Keratinocyte (primary cell): ENCODE measurements at places on chromosomes 6 and 20.

- DNase-seq, result no peak
Measured at GRCh38 chr6:144675231-144675861, 390.2 kb downstream of the UTRN start.

GRCh38 chr6:131728296-131728939, 17.6 kb upstream of the CTAGE9 start:
- DNase-seq, result no peak

DNA sequence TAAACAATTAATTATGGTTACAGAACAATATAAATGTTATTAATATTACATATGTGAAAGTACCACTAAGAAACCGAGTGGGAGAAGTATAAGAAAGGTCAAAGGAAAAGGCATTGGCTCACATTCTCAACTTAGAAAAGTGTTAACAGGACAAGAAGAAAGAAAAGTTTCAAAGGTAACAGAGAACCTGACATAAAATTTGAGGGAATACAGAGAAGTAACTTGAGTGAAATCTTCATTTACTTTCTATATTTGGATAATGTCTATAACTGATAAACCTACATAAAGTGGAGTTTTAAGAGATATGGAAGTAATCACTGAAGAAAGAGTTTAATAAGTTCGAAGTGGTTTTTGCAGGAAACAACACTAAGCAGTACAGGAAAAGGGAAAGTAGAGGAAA, 30.1 kb downstream of the REPS1 start:
- no peak for DNase-seq

DNA sequence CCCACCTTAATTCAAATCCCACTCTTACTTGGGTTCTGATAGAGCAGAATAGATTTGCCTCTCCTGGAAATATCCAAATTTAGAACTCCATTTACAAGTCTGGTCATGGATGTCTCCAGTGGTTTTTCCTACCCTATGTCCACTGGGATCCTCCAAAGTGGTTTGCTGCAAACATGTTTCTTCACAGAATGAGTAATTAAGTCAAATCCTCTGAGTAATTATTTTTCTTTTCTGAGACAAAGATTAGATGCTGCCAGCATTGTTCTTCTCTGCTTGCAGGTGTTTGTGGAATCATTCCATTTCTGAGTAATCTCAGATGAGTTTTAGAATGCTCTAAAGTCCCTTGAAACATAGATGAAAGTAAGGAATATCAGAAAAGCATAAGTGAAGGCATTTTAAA, 21.9 kb downstream of the DTD1 start:
- DNase-seq, result no peak

GRCh38 chr6:122476131-122476530, 4.5 kb upstream of the SERINC1 start:
- DNase-seq, result no peak

GRCh38 chr20:653110-653589, at the start of gene SRXN1:
Gene SRXN1 (minus strand): TSS chr20:653200. CDS start chr20:653185, 15 bp downstream.
- DNase-seq, result peak; percentile 46

DNA sequence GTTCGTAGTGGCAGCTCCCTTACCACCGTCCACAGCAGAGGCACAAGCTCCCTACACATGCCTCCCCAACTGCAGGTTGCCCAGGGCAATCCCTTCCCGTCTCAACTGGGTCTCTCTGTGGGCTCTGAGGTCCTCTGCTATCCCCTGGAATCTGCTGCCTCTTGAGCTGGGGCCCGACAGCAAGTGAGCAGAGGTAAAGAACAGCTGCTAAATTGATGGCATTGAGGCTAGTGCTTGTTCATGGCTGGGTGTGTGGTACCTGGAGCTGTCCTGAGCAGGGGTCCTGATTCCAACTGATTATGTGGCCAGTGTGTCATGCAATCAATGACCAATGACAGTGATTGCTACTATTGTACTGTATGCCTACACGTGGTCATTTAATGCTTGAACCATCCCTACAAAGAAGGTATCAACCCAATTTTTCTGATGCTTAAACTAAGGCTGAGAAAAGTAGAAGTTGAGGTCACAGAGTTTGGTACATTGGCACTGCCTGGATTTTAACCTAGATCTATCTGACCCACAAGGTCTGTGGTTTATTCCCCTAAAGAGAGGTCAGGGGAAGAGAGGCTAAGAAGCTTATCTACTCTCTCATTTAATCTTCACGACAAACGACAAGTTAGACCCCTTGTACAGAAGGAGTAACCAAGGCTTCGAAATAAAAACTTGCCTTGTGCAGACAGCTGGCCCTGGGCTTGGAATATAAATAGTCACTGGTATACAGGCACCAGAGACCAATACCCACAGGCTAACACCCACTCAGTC, 41.1 kb downstream of the HNF4A start:
- no peak for DNase-seq

- DNase-seq, result no peak
Measured at GRCh38 chr6:156851454-156851921, 74.3 kb downstream of the ARID1B start.

DNA sequence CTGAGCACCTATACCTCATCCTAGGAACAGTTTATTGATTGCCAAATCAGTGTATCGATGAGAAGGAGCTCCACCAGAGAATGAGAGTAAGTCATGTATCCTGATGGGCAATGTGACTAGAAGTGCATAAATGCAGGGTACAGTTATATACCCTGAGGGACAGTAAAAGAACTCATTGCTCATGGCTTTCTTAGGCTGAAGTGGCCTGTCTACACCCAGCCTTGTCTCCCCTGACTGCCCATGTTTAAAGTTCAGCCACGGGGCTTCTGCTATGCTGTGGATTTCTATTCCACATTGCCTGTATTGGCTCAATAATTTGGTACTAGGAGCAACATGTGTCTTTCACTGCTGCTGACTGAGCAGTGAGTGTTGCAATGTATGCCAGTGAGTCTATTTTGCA, 400.4 kb upstream of the IMPG1 start:
- no peak for DNase-seq

- DNase-seq, result no peak
Measured at GRCh38 chr6:126051791-126052190, 65.5 kb downstream of the TRMT11 start.

- DNase-seq, result no peak
Measured at GRCh38 chr6:52346503-52346902, 15.4 kb upstream of the PAQR8 start.

- no peak for DNase-seq
Measured at GRCh38 chr6:52942221-52942620, 32.7 kb upstream of the GSTA3 start.

DNA sequence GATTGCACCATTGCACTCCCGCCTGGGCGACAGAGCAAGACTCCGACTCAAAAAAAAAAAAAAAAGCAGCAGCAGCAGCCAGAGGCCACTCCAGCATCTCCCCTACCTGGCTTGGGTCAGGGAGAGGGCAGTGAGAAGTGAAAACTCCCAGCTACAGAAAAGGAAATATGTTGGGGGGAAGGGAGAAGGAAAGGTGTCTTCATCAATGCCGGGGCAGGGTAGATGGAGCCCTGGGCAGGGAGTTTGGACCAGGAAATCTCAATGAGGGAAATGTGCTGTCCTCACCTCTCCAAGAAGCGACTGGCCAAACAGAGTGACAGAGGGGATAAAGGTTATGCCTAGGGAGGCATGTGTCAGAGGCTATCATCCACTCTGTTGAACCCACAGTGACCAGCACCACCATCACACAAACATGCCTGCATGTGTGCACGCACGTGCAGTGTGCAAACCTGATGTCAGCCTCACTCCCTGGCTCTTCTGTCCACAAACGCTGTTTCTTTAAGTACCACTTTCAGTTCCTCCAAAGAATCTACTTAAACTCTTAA, 887 bp upstream of the AIF1 start:
- no peak for DNase-seq

- no peak for DNase-seq
Measured at GRCh38 chr6:77440206-77440976, 22.9 kb downstream of the HTR1B start.
